ENCODE measurements at places on chromosomes 16 and 17.

GRCh38 chr17:45243750-45244149 is 18.1 kb downstream of the SPATA32 start:
- no peak for DNase-seq

- DNase-seq: no peak
Measured at GRCh38 chr16:30346286-30346685, 8.8 kb downstream of the CD2BP2 start.

DNA sequence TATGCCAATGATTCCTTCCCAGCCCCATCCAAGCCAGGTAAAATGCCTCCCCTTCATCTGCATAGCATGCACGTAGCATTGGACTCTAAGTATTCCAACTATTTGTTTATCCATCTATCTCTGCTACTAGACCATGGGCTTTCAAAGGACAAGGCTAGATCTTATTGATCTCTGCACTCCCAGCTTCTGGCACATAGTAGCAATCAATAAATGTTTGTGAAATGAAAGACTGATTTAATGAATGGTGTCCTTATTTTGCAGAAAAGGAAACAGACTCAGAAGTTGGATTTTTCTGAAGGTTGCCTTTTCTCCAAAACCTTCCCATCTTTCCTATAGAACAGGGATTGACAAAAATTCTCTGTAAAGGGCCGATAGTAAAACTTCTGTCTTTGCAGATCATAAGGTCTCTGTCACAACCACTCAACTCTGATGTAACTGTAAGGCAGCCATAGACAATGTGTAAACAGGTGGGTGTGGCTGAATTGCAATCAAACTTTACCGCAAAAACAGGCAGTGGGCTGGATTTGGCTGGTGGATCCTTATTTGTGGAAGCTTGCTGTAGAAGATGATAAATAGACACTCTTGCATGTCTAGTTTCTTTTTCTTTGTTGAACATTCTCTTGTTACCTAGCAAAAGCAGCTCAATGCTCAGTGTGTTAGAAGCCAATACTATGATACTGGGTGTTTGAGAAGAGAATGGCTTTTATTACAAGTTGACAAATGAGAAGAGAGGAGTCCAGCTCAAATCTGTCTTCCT is 7.6 kb upstream of the CMTR2 start:
- no peak for DNase-seq

GRCh38 chr17:80843741-80844156 is 147.9 kb upstream of the CHMP6 start:
- no peak for DNase-seq

DNA sequence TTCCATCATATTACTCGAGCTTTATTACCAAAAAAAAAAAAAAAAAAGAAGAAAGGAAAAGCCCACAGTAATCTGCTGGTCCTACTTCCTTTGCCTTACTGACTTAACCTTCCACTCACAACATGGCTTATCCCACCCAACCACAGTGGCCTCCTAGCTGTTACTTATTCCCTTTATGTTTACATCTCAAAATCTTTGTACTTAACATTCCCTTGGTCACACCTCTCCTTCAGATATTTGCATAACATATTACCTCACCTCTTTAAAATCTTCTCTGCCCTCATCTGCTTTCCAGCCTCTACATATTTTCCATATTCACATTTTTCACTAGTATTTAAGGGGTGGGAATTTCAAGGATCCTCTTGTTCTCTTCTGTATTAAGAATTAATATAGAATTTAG is 327.0 kb upstream of the TBX2 start:
- DNase-seq: no peak

- no peak for DNase-seq
Measured at GRCh38 chr17:55314784-55315491, 50.2 kb downstream of the HLF start.

GRCh38 chr17:31586946-31587345 is 195.5 kb downstream of the RAB11FIP4 start:
- DNase-seq: no peak

Data from activated CD8-positive, alpha-beta memory T cell treated with anti-CD3 and anti-CD28 coated beads for 48 hours (primary cell).